A172 (cell line): ENCODE measurements at places on chromosomes 16 and 17. TPM values are rescaled to one million over a fixed set of nuclear protein-coding genes. Genes with fewer than 3 reads are reported as not detected.

PIK3R6 gene
- not detected in 2 replicates for total RNA-seq

LGALS9 gene
- 0.91 and 1.4 TPM in 2 replicates for total RNA-seq

KRT14 gene
- total RNA-seq = not detected in 2 replicates

- DNase-seq = no peak
Observed at GRCh38 chr16:15703029-15703736, 53.1 kb downstream of the NDE1 start.

DNA sequence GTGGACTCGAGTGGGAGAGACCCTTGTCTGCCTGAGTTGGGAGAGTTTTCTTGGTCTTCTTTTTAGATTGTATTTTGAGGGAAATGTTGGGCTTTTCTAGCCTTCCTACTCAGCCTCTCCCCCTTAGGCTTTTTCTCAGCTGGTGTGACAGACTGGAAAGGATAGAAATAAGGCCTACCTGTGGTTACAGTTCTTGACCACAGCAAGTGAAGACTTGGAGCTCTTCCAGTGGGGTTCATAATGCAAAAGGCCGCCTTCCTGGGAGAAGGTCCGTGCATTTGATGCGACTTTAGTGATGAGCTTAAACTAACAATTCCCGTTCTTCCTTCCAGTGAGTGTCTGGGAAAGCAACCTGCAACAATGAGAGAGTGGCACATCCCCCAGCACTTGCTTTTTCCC, 56.8 kb downstream of the B9D1 start:
- no peak for DNase-seq

GRCh38 chr16:80672379-80672778, 131.6 kb downstream of the DYNLRB2 start:
- DNase-seq = no peak
